Hippocampal formation (tissue), 2 donors: ENCODE measurements at places on chromosomes 2 and 18.

DNA sequence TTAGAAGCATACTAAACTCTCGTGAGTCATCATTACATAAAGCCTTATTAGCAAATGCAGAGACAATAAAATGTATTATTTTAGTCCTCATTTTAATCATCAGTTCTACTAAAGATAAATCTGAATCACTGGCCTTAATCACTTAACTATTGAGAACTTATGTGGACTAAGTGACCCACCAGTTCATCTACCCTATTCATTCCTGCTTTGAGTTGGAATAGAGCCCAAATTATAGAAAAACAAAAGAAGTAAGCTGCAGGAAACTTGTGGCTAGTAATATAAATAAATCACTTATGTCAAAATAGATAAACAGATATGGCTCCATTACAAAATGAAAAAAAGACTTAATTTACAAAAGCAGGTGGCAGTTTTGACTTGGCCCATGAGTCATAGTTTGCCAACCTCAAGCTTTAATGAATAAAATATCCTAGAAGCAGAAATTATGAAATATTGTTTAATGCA, 851.8 kb upstream of the CRIM1 start:
- no peak for DNase-seq

GRCh38 chr2:240285725-240286124, 145.3 kb upstream of the OTOS start:
- DNase-seq: no peak

- no peak for DNase-seq
Observed at GRCh38 chr2:85504778-85505261, 34.1 kb upstream of the MAT2A start.

DNA sequence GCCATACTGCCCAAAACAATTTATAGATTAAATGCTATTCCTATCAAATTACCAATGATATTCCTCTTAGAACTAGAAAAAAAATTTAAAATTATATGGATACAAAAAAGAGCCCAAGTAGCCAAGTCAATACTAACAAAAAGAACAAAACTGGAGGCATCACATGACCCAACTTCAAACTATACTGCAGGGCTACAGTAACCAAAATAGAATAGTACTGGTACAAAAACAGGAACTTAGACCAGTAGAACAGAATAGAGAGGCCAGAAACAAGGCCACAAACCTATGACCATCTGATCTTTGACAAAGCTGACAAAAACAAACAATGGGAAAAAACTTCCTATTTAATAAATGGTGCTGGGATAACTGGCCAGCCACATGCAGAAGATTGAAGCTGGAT, 86.1 kb upstream of the KYNU start:
- no peak for DNase-seq

GRCh38 chr2:100888601-100889000, 68.7 kb downstream of the NPAS2 start:
- no peak for DNase-seq

DNA sequence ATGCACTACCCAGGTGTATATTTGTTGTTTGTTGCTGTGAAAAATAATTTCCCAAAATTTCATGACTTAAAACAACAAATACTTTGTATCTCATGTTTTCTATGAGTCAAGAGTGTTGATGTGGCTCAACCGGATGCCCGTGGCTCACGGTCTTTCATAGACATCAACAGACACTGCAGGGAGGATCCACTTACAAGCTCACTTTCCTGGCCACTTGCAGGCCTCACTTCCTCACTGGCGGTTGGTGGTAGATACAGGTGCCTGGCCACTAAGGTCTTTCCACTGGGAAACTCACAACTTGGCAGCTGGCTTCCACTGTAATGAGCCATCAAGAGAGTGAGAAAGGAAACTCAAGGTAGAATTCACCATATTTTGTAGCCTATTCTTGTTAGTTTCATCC, 662.9 kb downstream of the IRS1 start:
- DNase-seq: no peak
